CD4-positive, alpha-beta T cell treated with Interferon gamma for 1 hour (primary cell): ENCODE measurements at places on chromosomes 12 and 14.

GRCh38 chr12:123119808-123120207 is 31.1 kb downstream of the PITPNM2 start:
- DNase-seq, result peak; percentile 32

- DNase-seq, result peak; percentile 62
These were observed 9.8 kb upstream of the HSP90AA1 start for GRCh38 chr14:102096569-102097188.

DNA sequence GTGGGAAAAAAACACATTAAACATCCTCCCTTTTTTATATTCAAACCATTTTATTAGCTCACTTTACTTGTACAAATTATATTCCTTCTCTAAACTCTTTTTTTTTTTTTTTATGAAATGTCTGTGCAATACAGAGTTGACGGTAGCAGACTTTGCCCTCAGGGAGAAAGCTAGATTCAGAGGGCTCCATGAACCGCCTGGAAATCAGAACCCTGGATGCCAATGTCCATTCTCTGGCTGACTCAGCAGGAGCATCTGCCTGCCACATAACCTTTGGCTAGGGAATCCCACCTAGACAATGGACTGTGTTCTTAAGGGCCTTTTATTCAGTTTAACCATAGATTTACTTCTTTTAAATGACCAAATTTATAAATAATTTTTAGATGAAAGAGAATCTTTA is 467.0 kb downstream of the MDGA2 start:
- no peak for DNase-seq

GRCh38 chr12:69501154-69501895 is 31.1 kb downstream of the FRS2 start:
- DNase-seq, result no peak

DNA sequence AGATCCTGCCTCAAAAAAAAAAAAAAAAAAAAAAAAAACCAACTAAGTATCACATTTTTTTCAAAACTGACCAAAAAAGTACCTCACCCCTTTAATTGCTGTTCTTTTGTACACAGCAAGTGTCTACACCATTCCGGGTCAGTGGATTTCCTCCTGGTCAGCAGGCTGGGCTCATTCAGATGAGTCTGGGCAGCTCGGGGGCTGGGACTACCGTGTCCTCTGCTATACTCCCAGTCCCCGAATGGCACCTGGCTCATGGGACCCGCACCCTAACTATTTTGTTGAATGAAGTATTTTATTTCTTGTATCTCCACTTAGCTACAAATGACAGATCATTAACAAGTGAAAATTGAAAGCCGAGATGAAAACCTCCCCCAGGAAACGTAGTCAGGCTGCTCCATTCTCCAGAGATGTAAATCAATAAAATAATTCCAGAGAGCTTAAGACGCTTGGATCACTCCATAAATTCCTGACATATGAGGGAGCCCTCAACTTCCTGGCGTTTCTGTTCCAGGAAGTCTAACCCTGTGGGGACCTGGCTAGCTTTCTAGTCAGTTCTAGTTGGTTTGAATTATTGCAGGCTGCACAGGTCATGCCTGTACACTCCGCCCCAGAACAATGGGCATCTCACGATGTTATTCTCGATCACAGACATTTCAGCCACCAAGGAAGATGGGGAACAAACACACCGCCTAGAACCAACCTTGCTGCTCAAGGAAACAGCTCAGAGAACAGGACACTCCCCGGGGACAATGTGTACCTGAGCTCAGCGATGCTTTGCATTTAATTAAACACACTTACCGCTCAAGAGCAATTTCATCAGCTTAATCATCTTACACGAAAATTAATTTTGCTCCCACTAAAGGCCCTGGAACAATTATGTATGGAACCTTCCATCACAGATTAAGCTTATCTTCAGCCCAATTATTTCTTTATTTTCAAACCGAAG is 76.3 kb downstream of the RIMBP2 start:
- no peak for DNase-seq

GRCh38 chr12:8890313-8891085 is 23.8 kb upstream of the PHC1 start:
- DNase-seq, result peak; percentile 26
